ENCODE measurements at places on chromosomes 11 and 22.

DNA sequence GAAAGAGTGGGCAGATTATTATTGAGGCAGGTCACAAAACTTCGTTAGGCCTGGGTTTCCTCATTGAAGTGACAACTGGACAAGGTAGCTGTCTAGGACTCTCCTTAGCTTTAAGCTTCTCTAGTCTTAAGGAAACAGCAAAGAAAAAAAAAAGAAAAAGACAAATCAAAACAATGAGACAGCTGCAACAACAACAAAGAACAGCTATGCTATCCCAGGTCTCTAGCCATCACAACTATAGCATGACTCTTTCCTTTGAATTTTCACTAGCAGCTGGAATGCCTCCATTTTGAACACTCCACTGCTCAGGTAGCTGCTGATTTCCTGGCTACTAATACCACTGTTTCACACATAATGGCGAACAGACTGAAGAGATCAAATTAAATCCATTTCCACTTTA lies 302.4 kb upstream of the SORL1-AS1 start:
- no peaks in the 10 kb centered on the region for H3K36me3 ChIP-seq
- H3K4me3 ChIP-seq, result no peak overlapping the region
- DNase-seq, result no peak
- no peaks in the 10 kb centered on the region for H3K27me3 ChIP-seq

DNA sequence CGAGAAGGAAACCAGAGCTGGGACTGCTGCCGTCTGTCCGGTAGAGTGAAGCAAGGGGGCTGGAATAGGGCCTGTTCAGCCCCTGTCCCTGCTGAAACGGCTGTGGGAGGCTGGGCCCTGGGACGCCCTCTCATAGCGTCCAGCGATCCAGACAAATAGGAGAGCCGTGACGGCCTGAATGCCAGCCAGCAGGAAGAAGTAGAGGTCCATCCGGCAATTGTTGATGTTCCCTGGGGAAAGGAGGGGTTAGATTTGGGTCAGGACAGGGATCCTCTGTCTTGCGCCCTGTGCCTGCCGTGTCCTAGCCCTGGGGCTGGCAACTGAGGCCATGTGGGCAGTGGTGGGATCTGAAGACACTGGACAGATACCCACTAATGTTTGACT lies 12.9 kb downstream of the TMEM132A start:
- H3K4me1 ChIP-seq, result peaks cover 12% of the 10 kb centered on the region
- DNase-seq, result peak; percentile 64
- no peaks in the 10 kb centered on the region for H3K27me3 ChIP-seq
- peaks cover 33% of the 10 kb centered on the region for H3K36me3 ChIP-seq
- H3K27ac ChIP-seq, result peak overlapping the region; percentile 63
- no peak overlapping the region for H3K4me3 ChIP-seq

DNA sequence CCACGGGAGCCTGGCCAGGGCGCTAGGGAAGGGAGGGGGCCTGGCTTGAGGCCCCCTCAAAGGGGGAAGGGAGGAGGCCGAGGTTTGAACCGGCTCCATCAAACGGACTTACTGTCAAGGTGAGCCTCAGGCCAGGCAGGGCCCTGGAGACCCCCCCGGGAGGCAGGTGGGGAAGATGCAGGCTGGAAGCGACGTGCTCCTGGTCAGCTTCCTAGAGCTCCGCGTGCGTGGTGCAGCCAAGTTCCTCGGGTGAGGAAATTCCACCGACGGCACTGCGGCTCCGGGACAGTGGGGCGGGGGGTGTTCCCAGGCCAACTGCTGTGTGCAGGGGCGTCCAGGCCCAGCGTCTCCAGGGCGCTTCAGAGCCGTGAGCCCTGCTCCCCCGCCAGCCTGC lies 7.2 kb upstream of the TRABD start:
- no peaks in the 10 kb centered on the region for H3K36me3 ChIP-seq
- no peak overlapping the region for H3K4me3 ChIP-seq
- no peak for DNase-seq
- H3K4me1 ChIP-seq, result peaks cover 2% of the 10 kb centered on the region
- H3K27ac ChIP-seq, result no peak overlapping the region

GRCh38 chr22:24763872-24764485 lies 10.5 kb downstream of the PIWIL3 start:
- peaks cover 6% of the 10 kb centered on the region for H3K27me3 ChIP-seq
- H3K4me3 ChIP-seq, result no peak overlapping the region
- no peaks in the 10 kb centered on the region for H3K4me1 ChIP-seq
- DNase-seq, result no peak
- H3K27ac ChIP-seq, result no peak overlapping the region

DNA sequence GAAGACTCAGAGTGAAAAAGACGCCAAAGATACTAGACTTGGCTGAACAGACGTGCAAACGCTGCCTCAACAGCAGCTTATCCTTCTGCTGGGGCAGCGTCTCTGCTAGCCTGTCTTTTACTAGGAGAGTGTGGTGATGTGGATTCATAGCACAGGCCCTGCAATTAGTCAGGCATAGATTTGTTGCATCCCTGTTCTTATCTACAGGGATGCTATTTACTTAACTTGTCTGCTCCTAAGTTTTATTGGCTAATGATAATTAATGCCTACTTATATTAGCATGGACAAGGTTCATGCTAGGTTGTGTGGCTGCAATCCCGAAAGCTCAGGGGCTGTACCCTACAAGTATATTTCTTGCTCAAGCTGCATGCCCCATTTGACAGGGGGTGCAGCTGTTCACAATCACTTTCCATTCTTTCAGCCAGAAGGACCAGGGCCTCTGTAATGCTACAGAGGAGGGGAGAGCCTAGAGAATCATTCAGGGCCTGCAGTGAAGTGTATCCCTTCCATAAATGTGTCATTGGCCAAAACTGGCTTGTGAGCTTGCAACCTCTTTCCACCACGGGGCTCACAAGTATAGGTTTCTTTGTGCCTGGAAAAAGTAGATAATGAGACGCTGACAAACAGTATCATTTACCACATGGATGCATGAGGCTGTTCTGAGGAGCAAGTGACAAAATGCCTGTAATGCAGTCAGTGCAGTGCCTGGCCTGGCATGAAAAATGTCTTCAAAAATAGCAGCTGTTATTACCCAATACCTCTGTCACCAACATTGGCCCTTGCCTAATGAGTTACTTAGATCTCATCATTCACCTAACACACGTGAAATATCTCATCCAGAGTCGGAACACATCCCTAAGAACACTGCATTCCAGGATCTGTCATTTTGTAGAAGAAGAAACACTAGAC lies 685.8 kb upstream of the API5 start:
- no peak overlapping the region for H3K27ac ChIP-seq
- H3K36me3 ChIP-seq, result no peaks in the 10 kb centered on the region
- no peaks in the 10 kb centered on the region for H3K27me3 ChIP-seq
- H3K4me1 ChIP-seq, result no peaks in the 10 kb centered on the region
- H3K4me3 ChIP-seq, result no peak overlapping the region
- DNase-seq, result no peak

- peaks cover 19% of the 10 kb centered on the region for H3K27me3 ChIP-seq
- H3K27ac ChIP-seq, result no peak overlapping the region
- H3K36me3 ChIP-seq, result no peaks in the 10 kb centered on the region
- no peak for DNase-seq
- H3K4me1 ChIP-seq, result peaks cover 15% of the 10 kb centered on the region
Measured at GRCh38 chr11:45924927-45925326, 2.5 kb downstream of the LARGE2 start.

DNA sequence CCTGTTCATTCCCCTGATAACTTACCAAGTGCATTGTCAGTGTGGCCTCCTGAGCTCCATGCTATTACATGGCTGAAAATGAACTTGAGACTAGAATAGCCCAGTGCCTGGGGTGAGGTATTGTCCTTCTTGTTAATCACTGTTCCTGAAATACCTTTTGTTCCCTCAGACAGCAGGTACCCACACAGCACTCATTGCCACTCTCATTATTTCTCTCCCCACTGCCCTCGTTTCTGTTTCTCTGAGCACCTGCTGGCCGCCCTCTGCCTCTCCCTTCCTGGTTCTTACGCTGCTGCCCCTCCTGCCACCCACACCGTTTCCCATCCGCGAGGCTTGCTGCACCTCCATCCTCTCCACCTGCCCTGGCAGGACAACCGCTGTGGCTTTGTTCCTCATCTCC lies 36.9 kb upstream of the RAB1B start:
- no peaks in the 10 kb centered on the region for H3K4me1 ChIP-seq
- no peak overlapping the region for H3K4me3 ChIP-seq
- peaks cover 74% of the 10 kb centered on the region for H3K36me3 ChIP-seq
- no peak overlapping the region for H3K27ac ChIP-seq
- H3K27me3 ChIP-seq, result no peaks in the 10 kb centered on the region

DNA sequence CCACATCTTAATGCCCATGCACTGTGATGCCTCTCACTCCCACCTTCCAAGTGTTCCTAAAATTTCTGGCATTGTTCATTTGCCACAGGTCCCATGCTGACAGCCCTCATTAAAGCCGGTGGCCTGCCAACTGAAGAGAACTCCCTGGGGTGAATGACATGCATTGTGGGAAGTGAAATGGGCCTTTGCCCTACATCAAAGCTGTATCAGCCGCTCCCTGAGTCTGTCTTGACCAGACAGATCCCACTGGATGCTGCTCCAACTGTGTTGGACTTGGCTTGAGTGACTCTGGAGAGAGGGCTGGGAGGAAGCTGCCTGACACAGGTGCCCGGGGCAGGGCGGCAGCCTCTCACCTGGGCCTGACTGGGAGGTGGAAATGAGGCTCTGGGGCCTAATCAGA lies 8.8 kb upstream of the SEC14L4 start:
- DNase-seq, result no peak
- H3K36me3 ChIP-seq, result no peaks in the 10 kb centered on the region
- no peaks in the 10 kb centered on the region for H3K27me3 ChIP-seq

DNA sequence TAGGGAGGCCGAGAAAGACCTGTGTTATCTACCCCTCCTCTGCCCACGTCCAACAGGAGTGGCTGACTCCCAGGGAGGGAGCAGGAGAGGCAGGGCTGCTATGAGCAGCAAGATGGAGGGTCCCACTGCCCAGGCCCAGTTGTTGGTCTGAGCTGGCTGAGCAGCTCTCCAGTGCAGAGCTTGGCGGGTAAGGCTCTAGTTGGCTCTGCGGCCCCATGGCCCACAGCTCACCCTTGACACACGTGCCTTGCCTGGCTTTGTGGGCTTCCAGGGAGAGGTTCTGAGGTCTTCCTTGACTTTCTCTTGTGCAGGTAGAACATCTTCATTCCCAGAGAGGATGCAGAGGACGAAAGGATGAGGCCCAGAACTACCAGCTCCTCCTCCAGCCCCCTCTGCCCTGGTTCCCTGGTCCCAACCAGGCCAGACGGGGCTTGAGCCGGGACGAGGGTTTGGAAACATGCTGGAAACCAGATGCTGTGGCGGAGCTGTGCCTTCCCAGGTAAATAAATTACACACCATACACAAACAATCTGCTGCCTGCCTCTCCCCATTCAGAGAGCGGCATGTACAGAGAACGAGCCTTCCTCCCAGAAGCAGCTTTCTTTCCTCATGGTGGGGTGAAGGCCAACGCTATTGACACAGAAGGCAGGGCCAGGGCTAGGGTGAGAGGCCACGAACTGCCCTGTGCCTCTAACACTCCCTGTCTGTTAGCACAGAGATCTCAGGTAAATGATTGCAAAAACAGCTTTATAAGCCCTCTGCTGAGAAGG lies 48.1 kb downstream of the DSCAML1 start:
- no peaks in the 10 kb centered on the region for H3K36me3 ChIP-seq
- no peaks in the 10 kb centered on the region for H3K4me1 ChIP-seq
- no peak overlapping the region for H3K27ac ChIP-seq
- no peaks in the 10 kb centered on the region for H3K27me3 ChIP-seq

- no peak overlapping the region for H3K27ac ChIP-seq
- no peak overlapping the region for H3K4me3 ChIP-seq
- H3K27me3 ChIP-seq, result no peaks in the 10 kb centered on the region
Measured at GRCh38 chr22:30863081-30863833, 105.3 kb downstream of the MORC2 start.

GRCh38 chr22:32475468-32476010 lies 928 bp downstream of the FBXO7 start:
- H3K36me3 ChIP-seq, result peaks cover 13% of the 10 kb centered on the region
- no peak for DNase-seq
- H3K4me3 ChIP-seq, result peak overlapping the region; percentile 80
- peak overlapping the region; percentile 99 for H3K27ac ChIP-seq
- H3K27me3 ChIP-seq, result no peaks in the 10 kb centered on the region

DNA sequence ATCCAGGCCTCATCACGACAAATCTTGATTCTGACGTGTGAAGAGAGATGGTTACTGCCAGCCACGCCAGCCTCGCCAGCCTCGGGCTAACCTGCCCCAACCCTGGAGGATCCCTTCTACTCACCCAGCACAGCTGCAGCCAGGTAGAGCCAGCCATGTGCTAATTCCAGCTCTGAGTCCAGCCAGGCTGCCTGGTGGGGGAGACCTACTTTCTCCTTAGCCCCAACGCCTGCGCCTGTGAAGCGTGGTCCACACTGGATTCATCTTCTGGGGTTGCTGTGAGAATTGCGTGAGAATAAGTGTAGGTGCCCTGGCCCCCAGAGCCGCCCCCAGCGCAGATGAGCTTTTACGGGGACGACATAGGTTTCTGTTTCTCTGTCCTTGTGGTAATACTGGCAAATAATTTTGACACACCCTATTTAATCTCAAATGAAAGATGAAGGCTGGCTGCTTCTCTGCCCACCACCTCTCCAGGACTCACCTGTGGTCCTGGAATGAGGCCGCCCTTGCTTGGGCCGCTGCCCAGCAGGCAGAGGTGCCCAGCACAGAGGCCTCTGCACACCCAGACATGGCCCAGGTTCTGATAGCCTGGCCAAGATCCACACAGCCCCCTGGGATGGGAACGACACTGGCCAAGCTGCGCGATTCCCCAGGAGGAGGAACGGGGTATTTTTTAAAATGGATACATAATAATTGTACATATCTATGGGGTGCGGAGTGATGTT lies 528.4 kb downstream of the TBC1D22A start:
- peaks cover 20% of the 10 kb centered on the region for H3K27me3 ChIP-seq
- no peaks in the 10 kb centered on the region for H3K36me3 ChIP-seq
- no peaks in the 10 kb centered on the region for H3K4me1 ChIP-seq
- H3K4me3 ChIP-seq, result no peak overlapping the region
- no peak overlapping the region for H3K27ac ChIP-seq

GRCh38 chr22:45237065-45237990 lies 3.4 kb downstream of the KIAA0930 start:
- no peak for DNase-seq
- H3K27ac ChIP-seq, result no peak overlapping the region
- no peaks in the 10 kb centered on the region for H3K27me3 ChIP-seq
- H3K4me3 ChIP-seq, result no peak overlapping the region
